ENCODE measurements at places on chromosomes 11 and 22. TPM values are rescaled to one million over a fixed set of nuclear protein-coding genes. Genes with fewer than 3 reads are reported as not detected.

Gene LIF
- total RNA-seq: 40.8 TPM

Gene C22orf42
- not detected for total RNA-seq

Gene PKNOX2
- not detected for total RNA-seq

Gene OVOL1
- not detected for total RNA-seq

Gene MOGAT2
- not detected for total RNA-seq
